ENCODE measurements at places on chromosomes 2 and 18.

DNA sequence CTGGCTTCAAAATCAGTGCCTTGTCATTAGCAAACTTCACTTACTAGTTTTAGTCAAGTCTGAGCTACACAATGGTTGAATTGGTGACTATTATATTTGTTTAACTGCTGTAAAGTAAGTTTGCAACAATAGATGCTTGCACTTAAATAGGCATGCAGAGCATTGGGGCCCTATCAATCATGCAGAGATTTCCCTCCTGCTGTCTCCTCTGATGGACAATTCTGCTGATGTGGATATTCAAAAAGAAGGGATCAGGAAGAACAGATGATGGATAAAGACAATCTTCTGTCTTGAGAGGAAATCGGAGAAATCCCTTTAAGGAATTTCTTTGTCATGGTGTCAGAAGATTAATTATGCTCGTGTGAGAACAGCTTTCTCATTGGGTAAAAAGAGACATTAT, 89.0 kb downstream of the GREB1L start:
- DNase-seq: no peak

DNA sequence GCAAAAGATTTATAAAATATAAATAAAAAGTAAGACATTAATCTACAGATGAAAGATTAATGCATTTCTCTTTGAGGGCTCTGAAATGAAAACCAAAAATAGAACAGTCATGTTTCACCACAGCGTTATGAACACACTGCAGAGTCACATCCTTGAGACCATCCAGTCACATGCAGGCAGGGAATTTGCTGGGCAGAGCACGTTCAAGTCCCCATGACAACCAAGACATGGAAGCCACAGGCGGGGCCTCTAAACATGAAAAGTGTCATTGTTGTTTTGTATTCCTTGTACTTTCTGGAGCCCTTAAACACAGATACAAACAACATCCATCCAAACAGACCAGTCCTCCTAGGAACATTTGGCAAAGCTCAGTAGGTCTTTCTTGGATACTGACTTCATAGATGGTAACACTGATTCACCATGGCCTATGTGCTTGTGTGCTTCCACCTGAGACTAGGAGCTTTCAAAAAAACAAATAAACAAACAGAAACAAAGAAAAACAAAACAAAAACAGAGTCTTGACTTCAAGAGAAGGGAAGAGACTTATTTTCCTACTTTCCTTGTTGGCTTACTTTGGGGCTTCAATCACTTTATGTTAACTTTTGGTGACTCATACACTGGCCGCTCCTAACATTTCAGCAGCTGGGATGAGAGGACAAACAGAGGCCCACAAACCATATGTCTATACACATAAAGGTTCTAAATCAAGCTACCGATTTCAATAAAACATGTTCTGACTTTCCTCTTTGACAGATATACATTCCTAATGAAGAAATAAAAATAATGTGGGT, 99.5 kb upstream of the CCDC85A start:
- peak; percentile 5 for DNase-seq

DNA sequence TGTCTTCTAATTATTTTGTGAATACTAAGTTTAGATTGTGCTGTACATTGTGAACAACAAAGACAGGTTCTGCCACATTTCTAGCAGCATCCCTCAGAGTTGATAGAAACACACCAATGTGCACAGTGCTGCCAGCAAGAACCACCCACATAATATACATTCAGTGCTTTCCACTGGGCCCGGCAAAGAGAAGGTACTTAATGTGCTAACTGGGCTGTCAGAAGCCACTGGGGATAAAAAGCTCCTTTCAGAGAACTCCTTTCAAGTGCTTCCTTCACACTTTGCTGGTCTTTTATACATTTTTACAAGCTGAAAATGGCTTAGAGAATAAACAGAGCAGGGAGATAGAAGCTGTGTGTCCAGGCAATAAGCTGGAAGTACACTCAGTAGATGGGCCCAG, 58.0 kb upstream of the CAPN13 start:
- peak; percentile 21 for DNase-seq

DNA sequence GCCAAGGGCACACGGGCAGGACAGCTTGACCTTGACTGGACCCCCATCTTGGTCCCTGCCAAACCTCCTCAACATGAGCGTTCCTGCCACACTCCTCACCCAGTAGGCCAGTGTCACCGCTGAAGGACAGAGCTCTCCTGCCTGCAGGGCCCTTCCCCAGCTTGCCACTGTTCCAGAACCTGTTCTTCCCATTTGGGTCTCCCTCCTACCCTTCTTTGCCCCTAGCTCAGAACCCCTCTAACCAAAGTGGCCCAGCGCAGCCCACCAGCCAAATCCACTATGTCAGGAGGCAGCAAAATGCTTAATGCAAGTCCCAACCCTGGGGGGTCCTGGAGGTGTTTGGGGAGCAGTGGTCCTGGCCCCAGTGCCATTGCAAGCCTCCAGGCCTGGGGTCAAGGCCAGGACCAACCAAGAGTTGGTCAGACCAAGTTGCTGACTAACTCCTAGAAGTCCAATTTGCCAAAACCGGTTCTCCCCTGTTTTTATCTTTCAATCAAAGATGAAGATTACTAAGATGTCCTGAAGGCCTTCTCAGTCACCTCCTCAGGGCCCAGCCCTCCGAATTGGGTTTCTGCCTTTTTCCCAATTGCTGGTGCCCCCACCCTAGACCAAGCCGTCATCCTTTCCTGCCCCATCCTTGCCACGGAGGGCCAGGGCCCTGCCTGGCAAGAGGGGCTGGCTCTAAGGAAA, 4.5 kb upstream of the ASPRV1 start:
- DNase-seq: peak; percentile 15

- DNase-seq: no peak
Measured at GRCh38 chr18:77632758-77633157, 383.1 kb downstream of the GALR1 start.

DNA sequence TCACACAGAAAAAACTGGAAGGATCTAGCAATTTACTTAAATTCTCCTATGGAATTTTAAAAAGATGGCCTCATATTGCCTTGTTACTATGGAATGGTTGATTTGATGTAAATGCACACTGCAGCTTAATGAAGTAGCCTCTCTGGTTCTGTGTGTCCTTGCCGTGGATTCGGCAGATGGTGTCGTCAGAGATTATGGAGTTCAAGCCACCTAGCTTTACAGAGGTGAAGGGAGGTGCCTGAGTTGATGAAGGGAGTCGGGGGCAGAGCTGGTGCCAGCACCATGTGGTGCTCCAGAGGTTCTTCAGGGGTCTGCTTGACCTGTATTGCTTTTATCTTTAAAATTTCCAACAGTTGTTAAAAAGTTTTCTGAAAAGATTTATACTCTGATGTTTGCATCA, 48.8 kb downstream of the ASAP2 start:
- DNase-seq: no peak

DNA sequence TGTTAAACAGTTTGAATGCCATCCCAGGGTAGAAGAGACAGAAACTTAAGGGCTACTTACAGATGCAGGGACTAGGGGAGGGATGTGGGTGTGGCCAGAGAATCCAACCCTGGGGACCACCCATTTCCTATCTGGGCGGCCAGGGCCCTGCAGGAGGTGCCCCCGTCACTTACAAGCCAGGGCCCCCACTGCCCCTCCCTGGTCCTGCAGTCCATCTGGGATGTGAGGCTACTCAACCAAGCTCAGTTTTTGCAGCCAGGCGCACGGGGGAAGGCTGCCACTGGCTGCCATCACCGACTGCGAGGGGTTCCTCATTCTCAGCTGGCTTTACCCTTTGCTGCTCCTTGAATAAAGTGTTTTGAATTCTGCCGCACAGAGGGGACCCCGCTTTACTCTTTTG, 42.1 kb downstream of the RRM2 start:
- DNase-seq: no peak

DNA sequence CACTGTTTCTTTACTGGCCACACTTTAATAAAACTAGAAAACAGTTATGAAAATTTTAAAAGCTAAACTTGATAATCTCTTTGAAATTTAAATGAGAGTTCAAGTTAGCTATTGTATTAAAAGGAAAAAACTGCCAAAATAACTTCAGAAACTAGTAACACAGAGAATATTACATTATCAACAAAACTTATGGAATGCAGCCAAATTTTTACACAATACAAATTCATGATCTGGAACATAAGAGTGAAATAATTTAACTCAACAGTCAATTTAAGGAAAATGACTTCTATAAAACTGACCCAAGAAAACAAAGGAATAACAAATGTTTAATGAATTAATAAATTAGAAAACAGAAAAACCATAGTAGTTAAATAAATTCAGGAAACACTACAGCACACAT, 65.0 kb downstream of the TCF4 start:
- no peak for DNase-seq

DNA sequence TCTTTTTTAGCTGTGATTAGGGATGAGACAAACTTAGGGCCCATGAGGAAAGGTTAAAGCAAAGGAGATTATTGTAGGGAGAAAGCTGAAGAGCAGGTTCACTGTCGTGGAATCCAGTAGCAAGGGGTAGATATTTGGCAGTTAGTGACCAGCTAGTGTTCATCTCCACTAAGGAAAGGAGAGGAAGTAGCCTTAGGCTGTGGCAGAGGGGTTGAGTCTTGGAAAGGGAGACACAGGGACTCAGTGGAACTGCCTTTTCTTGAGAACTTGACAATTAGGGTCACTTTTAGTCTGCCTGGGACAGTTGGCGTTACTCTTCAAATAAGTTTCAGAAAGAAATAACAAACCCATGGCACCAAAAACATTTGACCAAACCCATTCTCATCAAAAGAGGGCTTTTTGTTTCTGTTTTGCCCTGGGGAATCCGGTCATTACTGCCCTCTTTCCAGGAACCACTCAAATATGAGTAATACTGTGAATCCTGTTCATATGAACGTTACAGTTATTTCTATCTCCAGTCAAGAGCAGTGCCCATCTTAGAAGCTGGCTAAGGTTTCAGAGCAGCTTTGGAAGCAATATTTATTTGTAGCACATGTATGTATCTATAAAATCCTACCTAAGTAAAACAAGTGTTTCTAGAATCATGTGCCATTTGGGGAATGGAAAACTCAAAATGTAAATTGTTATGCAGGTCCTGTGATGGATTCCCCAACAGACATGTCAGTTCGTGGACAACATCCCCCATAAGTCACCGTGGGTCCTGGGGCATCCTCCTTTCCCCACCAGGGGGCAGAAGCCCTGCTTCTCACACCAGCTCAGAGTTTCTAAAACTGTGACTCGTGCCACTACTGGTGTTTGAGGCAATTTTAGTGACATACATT, 77.3 kb upstream of the PHLPP1 start:
- peak; percentile 43 for DNase-seq

DNA sequence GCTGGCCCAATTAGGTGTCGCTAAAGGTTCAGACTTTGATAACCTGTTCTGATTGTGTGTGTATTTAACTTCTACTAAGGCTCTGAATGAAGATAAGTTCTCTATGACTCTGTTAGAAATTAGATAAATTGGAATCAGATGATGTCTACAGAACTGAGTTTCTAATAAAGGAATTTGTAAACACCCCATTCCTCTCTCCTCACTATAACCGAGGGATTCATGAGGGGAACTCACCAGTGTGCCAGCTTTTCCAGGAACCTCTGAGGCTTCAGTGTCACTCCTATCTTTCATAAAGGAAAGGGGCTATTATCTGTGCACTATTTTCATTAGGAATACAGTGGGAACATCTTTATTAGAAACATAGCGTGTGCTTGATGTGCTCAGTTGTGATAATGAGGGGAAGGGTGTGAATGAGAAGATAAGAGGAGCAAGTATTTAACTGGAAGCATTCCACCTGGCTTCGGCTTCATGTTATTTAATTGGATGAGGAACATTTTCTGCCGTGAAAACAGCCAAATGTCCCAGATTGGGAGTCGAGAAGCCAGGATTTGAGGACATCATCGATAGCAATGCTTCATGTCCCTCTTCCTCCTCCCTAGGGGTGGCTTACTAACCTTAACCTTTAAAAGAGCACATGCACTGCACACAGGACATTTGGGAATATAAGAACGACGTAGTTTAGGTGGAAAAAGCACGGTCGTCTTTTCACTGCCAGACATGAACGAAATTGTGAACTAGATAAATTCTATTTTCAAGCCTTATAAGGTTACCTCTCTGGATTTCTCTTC, 84.8 kb upstream of the TCF4 start:
- no peak for DNase-seq

GRCh38 chr2:98674233-98674964, 56.5 kb downstream of the MGAT4A start:
- DNase-seq: no peak

- DNase-seq: peak; percentile 51
Measured at GRCh38 chr2:132448771-132449170, 32.2 kb downstream of the GPR39 start.

- DNase-seq: no peak
Measured at GRCh38 chr2:227932403-227932802, 61.0 kb downstream of the DAW1 start.

DNA sequence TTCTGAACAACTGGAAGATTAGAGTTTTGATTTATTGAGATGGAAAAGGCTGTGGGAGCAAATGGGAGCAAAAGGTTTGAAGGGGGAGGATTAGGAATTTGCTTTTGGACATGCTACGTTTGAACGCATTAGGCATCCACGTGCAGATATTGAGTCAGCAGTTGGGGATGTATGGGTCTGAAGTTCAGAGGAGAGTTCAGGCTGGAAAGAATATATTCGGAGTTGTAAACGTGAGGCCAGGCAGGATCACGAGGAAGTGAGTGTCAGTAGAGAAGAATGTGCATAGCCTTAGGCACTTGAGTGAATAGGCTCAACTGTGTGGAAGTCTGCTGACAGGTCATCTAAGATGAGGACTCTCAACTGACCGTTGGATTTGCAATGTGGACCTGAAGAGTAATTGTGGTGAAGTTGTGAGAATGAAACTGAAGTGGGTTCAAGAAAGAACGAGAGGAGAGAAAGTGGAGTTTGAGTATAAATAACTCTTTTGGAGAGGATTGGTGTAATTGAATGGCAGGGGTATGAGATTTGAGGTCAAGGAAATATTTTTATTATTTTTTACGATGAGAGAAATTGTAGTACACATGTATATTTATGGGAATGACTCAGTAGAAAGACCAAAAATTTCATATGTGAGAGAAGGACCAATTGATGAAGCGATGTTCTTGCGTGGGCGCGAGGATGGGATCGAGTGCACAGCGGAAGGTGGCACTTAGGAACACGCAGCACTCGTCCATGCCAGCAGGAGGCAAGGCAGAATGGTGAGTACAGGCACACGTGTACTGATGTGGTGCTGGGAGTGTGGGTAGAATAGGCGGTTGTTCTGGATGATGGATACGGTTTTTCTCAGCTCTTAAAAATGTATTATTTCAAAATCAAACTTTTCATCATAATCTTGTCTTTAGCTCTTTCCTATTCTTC, 40.5 kb upstream of the POLE4 start:
- peak; percentile 84 for DNase-seq

GRCh38 chr2:49004036-49004626, 150.2 kb downstream of the FSHR start:
- no peak for DNase-seq
